OCI-LY7 (cell line): ENCODE measurements at places on chromosomes 3 and 15.

DNA sequence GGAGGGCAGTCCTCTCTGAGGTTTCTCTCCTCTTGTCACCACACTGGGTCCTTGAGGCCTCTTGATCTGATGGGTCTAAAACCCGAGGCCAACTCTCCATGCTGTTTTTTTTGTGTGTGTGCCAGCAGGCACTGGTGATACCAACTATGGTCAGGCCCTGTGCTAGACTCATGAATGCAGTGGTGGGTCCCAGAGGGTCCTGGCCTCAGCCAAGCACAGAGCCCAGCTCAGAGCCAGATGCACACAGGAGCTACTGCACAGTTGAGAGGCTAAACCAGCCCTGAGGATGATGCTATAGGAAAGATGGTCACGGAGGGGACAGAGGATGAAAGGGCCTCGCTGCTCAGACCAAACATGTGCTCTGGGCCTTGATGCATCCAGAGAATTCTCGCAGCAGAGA, 33.5 kb downstream of the RAB6B start:
- DNase-seq = no peak

DNA sequence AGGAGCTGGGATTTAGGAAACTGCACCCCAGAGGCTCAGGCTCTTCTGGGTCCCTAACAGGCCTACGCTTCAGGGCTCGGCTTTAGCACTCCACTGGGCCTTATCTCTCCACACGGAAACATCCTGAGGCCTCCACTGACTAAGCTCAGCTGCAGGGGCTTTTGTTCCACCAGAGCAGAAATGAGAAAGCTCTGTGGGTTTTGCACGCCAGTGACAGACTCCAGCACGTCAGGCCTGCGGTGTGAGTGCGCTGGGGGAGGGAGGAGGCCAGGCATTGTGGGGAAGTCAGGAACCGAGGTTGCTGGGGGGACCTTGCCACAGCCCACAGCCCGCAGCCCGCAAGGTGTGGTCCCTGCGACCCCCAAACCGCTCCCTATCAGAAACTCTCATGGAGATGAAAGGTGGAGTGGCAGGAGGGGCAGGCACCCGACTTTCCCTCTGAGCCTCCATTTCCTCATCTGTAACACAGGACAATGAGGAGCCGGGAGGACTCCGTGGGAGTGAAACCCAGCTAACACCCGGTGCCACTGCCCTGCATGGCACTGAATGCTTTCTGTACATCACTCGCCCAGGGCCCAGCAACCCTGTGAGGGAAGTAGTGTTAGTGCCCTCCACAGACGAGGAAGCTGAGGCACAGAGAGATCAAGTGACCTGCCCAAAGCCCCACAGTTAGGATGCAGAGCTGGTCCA, 106.5 kb downstream of the TPRA1 start:
- no peak for DNase-seq

DNA sequence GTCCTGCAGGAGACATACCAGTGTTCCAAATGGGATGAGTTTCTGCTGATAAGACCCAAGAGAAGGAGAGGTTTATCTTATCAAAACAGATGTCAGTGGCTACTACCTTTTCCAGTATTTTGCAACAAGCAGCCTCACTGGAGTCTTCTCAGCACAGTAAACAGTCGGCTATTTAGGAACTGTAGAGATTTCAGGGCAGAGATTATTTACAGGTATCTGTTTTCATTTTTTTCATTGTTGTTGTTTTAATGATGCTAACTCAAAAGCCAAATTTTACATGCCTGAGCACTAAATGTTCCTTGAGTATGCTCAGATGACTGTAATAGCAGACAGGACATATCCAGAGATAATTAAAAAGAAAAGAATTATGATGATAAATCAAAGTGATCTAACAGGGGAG, 252.1 kb downstream of the EPHA6 start:
- DNase-seq = no peak

GRCh38 chr3:108221393-108221792, 831 bp downstream of the IFT57 start:
- DNase-seq = peak; percentile 9

DNA sequence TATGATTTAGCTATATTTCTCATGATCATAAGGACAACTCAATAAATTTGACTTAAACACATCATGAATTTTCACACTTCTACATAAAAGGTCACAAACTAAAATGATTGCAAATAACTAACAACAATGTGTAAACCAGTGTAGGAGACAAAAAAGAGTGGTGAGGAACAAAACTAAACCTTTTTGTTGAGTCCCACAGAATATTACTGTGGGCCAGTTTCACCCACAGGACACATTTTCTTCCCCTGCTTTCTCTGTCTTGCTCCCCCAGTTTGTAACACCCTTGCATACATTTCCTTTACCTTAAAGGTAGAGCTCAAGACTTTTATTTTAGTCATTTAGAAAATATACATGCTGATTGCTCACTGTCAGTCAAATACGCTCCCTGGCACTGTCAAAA, 130.9 kb upstream of the GOLGA6L6 start:
- no peak for DNase-seq

- DNase-seq = no peak
Observed at GRCh38 chr3:25611193-25611592, 53.5 kb downstream of the TOP2B start.

GRCh38 chr3:126264952-126265351, 84.6 kb upstream of the ALDH1L1 start:
- no peak for DNase-seq

- peak; percentile 64 for DNase-seq
Observed at GRCh38 chr3:42803414-42804105, 730 bp downstream of the HIGD1A start.

DNA sequence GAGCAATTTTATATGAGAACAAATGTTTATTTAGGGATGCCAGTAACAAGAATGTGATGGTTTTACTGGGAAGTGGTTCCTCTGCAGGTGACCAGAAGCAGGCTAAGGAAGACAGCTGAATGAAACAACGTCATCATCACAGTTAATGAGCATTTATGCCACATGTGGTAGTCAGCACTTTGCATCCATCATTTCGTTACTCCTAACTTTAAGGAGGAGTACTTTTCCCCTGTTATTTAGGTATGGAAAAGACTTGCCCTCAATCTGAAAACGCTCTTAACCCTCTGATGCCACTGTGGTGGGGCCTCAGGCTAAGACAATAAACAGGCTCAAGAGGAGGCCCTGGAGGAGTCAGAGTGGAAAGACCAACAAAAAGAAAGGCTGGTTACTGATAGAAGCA, 31.2 kb downstream of the INTS14 start:
- DNase-seq = no peak

- DNase-seq = no peak
Observed at GRCh38 chr3:188104050-188104449, 49.9 kb upstream of the LPP start.

GRCh38 chr3:29427266-29428103, 146.6 kb downstream of the RBMS3 start:
- DNase-seq = no peak

DNA sequence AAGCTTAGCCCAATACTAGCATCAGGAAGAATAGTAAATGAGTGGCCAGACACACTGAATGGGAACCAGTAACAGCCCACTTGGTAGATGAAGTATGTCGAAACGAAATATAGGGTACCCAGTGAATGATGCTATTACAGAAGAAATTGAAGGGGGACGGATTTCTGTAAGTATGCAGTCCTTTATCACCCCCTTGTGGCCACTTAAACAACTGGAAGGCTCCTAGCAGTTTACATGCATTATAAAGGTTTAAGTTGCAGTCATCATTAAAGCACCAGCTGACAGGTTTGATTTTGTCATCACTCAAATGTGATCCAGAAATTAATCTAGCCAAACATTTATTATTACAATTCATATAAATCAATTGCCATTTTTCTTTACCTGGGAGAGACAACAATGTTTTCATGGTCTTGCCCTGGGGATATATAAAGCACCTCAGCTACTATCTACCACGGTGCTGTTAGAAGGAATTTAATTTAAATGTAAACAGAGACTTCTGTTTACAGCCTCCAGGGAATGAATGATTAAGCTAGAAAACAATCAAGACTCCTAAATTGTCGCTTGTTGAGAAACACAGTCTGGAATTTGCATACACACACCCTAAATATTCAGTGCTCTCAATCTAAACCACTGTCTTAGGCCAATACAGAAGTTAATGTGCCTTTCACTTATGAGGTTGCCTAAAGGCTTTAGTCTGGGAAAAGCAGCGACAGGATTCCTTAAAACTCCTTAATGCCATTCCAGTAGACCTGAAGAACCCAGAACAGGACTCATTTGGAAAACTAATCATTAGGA, 7.8 kb downstream of the EIF1B start:
- DNase-seq = peak; percentile 80

DNA sequence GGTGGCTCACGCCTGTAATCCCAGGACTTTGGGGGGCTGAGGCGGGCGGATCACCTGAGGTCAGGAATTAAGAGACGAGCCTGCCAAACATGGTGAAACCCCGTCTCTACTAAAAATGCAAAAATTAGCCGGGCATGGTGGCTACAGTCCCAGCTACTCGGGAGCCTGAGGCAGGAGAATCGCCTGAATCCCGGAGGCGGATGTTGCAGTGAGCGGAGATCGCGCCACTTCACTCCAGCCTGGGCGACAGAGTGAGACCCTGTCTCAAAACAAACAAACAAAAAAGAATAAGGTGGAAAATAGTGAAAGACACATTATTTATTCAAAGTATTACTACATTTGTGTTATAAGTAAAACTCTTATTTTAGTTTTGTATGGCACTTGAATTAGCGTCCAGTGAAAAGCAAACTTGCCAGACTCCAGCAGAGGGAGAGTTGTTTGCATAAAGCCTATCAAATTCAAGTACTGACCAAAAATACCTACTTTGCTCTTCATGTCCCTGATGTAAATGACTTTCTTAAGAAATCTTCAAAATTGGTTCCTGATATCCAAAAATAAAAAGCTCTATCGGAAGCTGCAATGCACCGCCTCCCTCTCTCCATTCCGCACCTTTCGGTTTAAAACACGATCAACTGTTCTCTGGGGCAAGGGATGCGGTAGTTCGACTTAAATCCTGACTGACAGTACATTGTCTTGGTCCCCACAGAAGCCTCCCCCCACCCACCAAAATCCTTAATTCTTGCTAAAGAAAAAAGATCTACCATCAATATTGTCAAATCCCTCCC, 1.2 kb downstream of the TRPM7 start:
- peak; percentile 17 for DNase-seq

DNA sequence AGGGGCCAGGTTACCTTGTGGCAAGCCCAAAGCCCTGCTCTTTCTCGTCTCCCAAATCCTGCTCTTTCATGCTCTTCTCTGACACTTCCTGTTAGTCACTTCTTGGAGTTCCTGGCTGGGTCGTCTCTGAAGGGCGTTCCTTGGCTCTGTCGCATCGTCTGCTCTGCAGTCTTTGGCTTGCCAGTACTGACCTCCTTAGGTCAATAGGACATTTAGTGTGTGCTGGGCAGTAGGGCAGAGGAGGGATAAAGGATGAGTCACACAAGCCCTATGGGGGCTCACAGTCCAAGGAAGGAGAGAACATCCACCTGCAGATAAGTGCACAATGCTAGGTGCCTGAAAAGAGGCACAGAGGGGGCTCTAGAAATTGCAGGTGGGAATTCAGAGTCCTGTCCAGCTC, 87.5 kb downstream of the FAM43A start:
- no peak for DNase-seq

DNA sequence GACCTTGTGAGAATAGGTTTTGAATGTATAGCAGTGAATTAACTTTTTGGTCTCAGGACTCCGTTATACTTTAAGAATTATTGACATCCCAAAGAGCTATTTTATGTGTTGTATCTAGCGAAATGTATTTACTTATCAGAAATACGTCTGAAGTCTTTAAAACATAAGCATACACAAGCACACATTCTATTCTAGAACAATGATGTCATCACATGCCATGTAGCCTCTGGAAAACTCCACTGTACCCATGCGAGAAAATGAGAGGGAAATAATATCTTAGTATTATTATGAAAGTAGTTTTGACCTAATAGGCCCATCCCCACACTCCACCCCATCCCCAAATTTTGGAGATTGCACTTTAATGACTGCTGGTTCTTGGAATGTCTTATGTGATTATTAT, 1.5 kb downstream of the POLR2M start:
- DNase-seq = no peak

DNA sequence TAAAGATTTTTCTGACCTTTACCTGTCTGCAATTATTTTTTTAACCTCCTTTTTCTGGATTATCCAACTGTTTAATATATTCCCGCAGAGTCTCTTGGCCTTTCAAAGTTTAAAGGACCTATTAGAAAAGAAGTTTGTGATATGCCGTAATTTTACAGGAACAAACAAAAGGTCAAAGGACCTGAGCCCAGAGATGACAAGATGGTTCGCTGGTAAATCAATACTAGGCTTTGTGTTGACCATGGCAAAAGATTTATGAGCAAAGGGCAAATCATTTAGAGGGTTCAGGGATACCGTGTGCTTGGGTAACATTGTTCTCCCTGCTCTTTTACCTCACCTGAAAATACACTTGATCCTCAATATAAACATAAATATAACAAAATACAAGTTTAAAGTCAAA, 923.5 kb downstream of the ROBO1 start:
- no peak for DNase-seq

GRCh38 chr3:186024210-186024609, 84.7 kb downstream of the ETV5 start:
- no peak for DNase-seq

GRCh38 chr15:74716651-74717050, 8.7 kb downstream of the CYP1A1 start:
- no peak for DNase-seq

GRCh38 chr15:45087513-45087912, 26.5 kb downstream of the DUOX2 start:
- DNase-seq = peak; percentile 3

- DNase-seq = no peak
Observed at GRCh38 chr3:4822568-4822967, 156.7 kb upstream of the BHLHE40 start.

- no peak for DNase-seq
Observed at GRCh38 chr3:116118475-116119169, 326.7 kb downstream of the LSAMP start.

DNA sequence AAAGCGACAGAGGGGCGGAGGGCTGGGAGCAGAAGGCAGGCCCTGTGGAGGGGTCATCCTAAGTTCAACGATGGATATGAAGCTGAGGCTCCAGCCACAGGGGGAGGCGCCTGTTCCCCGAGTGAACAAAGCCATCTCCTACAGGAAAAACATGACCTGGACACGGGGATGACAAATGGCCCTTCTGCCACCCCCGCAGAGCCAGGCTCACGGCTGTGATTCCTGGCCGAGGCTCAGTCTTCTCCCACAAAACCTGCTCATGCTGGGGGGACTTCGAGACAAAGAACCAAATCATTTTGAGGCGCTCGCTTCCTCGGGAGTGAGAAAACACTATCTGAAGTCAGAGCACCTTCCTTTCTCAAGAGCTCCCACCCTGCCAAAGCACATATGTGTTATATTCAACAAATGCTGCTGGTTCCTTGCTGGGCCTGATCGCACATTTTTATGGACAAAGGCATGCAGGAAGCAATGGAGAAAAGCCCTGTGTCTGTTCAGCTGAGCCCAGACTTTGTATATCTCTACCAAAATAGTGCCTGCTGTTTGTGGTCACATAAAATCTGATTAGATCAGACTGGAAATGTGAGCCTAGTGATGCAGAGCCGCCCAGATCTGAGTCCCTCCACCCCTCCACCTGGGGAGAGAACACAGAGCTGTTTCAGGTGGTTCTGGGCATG, 5.6 kb downstream of the RBP1 start:
- no peak for DNase-seq
